ENCODE measurements at places on chromosomes 16 and 17. TPM values are rescaled to one million over a fixed set of nuclear protein-coding genes. Genes with fewer than 3 reads are reported as not detected.

HBA1 gene
- not detected for total RNA-seq

KREMEN2 gene
- 0.22 TPM for total RNA-seq

ZNF205 gene
- 5.2 TPM for total RNA-seq

GPR142 gene
- total RNA-seq, result 0.19 TPM

SOX15 gene
- 3.9 TPM for total RNA-seq

SULT1A2 gene
- 0.46 TPM for total RNA-seq

NPIPA8 gene
- total RNA-seq, result not detected

DNA sequence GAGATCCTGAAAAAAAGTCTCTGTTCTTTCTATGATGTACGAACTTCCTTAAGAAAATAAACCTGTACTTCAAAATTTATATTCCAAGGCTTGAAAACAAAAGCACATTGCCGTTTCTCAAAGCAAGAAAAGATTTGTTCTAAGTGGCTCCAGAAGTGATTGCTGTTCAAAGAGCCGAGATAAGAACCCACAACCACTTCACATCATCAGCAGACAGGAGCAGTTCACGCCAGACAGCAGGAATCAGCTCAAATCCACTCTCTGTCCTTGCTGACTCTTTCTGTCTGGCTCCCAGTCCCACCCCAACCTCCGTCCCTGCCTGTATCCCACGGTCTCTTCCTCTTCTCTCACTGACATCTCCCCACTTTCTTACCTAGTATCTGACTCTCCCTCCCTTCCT is 85.0 kb upstream of the MYOCD start:
- no peak for ATAC-seq

DNA sequence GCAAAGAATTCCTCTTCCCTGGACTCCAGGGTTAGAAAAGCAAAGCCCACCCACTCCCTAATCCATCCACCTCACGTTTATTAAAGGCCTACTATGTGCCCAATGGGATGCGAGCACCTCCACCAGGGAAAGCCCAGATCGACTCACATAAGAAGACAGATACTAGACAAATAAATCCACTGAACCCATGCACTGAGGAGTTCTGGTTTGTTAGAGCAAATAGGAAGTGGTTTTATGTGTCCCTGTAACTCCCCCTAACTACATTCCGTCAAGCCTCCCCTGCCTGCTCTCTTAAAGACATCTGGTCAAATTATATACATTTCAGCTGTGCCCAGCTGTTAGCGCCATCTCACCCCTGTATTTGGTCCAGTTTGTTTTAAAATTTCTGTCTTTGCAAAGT is 218.5 kb upstream of the RPL38 start:
- ATAC-seq, result no peak

DNA sequence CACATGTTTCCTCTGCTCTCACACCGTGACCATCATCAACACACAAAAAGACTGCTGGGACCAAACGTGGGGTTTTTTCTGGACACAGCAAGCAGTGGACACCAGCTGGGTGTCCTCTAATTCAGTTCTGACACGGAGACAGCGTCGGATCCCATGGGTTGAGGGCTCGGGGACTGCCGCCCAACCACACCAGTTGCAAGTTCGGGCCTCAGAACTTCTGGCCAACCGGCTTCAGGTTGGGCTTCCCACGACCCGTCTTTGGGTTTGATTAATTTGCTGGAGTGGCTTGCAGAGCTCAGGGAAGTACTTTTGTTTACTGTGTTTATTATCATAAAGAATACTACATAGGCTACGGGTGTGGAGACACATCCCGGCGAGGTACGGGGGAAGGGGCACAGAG is 97.8 kb downstream of the BANP start:
- ATAC-seq, result no peak

DNA sequence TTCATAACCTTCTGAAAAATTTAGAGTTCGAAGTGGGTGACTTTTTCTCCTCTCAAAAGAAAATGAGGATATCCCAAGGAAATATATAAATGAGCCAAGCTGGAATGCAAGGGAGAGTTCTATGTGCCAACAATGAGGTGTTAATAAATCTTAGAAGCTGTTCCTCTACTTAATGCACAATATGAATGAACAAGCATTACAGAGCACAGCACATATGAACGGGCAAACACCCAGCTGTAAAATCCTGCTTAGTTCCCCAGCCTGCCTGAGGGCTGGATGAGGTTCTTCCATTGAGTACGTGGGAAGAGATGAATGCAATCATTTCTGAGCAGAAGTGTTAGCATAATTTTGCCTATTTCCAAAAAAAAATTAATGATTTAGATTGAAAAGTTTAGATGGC is 58.1 kb downstream of the WDR59 start:
- no peak for ATAC-seq

DNA sequence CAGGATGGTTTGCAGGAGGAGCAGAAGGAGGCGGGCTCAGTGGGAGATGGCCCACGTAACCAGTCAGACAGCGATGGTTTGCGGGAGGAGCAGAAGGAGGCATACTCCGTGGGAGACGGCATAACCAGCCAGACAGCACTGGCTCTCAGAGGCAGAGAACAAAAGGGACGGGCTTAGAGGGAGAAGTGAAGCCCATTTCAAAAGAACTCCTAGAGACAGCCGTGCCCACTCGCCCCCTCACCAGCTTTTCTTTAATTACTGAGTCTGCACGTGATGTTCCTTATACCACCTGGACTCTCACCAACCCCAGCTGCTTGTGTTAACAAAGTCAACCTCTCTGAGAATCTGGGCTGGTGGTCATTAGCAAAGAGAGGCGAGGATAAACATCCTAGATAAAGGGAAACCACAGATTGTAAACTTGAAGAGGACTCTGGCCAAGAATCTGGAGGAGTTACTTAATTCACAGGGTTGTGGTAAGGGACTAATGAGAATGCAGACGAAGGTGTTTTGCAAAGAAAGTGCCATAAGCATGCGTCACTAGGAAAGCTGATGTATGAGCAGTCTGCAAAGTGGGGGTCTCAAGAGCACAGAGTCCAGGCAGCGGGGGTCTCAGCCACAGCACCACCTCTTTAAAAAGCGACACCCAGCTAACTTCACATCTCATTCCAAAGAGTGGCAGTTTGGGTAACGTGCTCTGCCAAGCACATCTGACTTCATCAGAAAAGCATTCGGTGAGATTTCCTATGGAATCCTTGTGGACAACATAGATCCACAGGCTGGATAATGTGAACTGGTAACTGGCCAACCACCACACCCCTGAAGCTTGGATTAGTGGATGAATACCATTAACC is 51.7 kb downstream of the NXN start:
- ATAC-seq, result peak; percentile 90

- peak; percentile 23 for ATAC-seq
These were observed 1.7 kb downstream of the METRNL start for GRCh38 chr17:83080858-83081683.

DNA sequence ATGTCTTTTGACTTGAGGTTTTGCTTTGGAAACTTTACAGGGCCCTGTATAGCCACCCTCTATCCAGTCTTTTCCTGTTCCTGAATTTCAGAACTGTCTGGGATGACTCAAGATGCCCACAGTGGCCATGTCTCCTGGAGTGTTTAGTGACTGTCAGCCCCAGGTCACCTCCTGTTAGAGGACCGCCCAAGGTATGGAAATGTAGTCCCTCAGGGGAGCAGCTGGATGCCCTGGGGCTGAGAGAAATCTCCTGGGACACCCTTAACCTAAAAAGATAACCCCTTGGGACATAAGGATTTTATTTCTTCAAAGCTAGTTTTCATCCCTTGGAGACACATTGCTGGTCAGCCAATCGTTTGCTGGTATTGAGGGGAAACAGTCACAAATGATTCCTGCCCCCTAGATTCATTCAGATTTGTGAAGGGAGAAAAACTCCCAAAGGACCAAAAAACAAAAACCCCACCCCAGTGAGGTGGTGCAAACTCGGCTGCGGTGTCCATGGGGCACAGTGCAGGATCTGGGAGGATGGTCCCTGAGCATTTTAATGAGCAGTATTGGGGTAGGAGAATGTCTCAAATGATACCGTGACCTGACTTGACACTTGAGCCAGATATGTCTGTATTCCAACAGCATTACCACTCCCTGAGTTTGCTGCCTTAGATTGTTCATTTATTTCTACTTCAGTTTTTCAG is 1.7 kb downstream of the ZNF267 start:
- ATAC-seq, result peak; percentile 27

- ATAC-seq, result no peak
These were observed 37.5 kb upstream of the CIBAR2 start for GRCh38 chr16:85149776-85150175.

DNA sequence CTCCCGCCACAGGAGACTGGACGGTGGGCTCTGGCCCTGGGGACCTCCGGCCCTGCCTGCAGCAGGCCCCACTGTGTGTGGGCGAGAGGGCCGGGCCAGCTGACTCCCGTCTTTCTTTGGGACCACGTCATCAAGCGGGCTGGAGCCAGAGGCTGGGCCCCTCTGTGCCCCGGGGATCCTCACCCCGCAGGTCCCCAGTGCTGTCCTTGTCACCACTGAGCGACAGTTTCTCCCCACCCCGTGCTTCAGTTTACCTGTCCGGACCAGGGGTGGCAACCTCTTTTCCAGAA is 181.9 kb upstream of the ZNF469 start:
- ATAC-seq, result no peak

GRCh38 chr17:18361837-18362697 is 1.3 kb downstream of the SHMT1 start:
- no peak for ATAC-seq

GRCh38 chr17:7407485-7408251 is at the start of gene NLGN2:
Gene NLGN2, plus strand, starts transcription at chr17:7407845. Its CDS starts 411 bp downstream, at chr17:7408256.
- ATAC-seq, result no peak

DNA sequence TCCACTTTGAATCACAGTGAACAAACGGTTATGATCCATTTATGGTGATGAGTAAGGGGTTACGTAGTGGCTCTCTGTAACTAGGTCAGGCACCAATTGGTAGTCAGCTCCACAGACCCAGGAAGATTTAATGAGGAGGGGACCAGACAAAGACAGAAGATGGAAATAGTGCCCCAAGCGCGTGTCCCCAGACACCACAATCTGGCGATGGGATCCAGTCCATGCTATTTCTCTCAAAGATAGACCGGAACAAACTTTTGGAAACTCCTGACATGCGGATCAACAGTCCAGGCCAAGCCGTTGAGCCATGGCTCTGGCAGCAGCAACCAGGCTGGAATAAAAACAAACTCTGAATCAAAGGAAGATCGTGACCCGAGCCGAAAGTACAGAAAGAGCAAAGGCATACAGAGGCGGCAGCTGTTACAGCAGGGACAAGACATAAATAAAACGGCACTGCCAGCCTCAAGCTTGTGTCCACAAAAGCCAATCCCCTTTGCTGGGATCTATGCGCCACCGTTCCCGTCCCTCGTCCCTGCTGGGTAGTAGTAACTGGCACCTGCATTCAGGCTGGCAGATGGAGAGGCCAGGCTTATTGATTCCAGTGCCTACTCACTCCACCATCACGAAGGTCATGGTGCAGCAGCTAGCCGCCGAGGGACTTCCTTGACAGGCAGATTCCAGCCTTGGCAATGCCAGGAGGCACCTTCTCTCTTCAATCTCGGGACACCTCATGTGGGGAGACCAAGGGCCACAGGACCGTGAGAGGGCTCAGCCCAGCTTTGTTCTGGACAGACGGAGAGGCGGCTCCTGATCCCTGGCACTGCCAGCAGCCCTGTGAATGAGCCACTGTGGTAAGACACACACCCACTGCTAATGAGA is 50.2 kb downstream of the CDH11 start:
- peak; percentile 40 for ATAC-seq

- ATAC-seq, result no peak
These were observed 14.1 kb upstream of the NDEL1 start for GRCh38 chr17:8421571-8421970.

DNA sequence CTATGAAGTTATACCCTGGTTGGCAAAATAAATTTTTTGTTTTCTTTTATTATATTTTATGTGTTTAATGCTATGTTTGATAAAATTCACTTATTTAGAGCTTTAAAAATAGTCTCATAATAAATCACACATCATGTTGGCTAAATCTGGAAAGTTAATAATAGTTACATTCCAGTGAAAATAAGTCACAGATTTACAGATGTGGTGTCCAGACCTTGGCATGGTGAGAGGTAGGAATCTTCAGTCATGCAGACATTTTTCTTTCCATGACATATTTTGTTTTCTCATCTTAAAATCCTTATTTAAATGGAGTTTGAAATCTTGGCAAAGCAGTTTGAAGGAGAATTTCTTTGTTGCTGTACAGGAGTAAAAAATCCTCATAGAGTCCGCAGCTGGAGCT is 48.1 kb upstream of the GOSR1 start:
- no peak for ATAC-seq
